ENCODE measurements at places on chromosomes 11 and 22.

DNA sequence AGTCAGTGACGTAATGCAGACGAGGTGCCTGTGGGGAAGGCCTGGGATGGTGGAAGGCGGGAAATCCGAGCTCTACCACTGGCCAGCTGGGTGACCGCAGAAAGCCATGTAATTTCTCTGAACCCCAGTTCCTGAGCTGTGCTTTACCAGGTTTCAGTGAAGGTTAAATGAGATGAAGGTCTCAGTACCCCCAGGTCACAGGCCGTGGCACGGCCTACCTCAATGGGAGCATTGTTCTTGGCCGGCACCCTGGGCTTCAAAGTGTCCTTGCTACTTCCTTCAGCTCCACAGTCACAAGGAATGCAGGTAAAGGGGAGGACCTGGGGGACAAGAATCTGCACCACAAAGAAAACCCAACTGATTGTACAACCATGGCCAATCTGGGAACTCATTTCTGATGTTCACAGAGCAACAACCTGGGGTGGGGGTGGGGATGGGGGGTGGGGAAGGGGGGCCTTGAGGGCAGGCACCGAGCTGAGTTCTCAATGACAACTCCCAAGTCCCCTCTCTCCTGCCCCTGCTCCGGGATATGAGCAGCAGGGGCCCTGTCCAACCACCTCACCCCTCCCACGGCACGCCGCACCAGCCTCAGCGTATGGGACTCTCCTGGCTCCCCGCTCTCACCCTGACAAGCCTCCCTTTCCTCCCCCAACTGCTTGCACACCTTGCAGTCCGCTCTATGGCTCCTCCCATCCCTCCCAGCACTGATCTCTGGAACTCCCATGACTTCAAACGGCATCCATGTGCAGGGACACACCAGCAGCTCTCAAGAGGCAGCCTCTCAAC lies 59.1 kb upstream of the ARFGAP3 start:
- DNase-seq: no peak

- DNase-seq: no peak
Observed at GRCh38 chr11:27475622-27476021, 3.0 kb upstream of the LGR4 start.

- no peak for DNase-seq
Observed at GRCh38 chr11:1302461-1303125, 6.8 kb downstream of the TOLLIP start.

DNA sequence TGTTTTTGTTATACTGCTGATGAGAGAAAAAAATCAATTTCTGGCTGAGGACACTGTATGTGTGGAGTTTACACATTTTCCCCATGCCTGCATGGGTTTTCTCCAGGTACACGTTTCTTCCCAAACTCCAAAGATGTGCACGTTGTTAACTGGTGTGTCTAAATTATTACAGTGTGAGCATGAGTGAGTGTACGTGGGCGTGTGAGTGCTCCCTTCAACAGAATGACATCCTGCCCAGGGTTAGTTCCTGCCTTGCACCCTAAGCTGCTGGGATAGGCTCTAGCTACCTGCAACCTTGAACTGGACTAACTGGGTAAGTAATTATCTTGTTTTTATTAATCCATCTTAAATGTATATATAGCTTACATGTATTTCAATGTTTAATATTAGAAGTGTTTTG lies 5.5 kb downstream of the NPAT start:
- DNase-seq: no peak

GRCh38 chr11:134522782-134523570 lies 110.9 kb upstream of the B3GAT1 start:
- DNase-seq: no peak

GRCh38 chr11:1307163-1307870 lies 2.1 kb downstream of the TOLLIP start:
- DNase-seq: no peak

GRCh38 chr11:19816817-19817216 lies 104.2 kb downstream of the NAV2 start:
- no peak for DNase-seq

GRCh38 chr11:94910779-94911178 lies 62.6 kb downstream of the CWC15 start:
- DNase-seq: no peak

DNA sequence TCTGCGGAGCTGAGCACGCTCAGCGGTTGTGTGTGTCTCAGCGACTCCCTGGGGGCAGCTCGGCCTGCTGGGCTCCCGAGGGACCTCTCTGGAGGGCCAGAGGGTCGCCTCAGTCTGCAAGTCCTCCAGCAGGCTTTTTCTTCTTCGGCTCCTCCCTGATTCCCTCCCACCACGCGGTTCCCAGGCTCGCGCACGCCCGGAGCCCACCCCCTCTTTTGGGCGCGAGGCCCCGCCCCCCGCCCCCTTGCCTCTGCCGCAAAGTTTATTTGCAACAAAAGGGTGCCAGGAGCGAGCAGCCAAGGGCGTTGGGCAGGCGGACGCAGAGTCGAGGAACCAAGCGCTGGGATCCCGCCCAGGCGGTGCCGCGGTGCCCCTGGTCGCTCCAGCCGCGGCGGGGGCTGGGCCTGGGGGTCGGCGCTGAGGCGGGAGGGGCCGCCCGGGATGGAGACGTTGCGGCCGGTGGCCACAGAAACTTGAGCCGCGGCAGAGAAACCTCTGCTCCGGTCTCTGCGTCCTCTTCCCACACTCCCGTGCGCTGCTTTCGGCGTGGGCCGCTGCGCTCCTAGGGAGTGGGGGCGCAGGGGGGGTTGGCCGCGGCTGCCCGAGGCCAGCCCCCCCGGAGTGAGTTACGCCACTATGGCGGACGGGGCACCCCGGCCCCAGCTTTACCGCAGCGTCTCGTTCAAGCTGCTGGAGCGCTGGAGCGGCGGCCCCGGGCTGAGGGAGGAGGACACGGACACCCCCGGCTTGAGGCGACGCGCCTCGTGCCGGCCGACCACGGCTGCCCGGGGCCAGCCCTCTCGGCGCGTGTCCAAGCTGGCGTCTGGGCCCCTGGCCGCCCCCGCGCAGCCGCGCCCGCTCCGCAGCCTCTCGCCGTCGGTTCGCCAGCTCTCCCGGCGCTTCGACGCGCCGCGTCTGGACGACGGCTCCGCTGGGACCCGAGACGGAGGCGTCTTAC lies at the start of gene ARHGEF17:
TSS of gene ARHGEF17 (plus strand) at position 274 of the 958 bp plus-strand sequence. CDS start at position 637, 363 bp downstream.
- no peak for DNase-seq

GRCh38 chr22:48886604-48887393 lies 940.9 kb downstream of the BRD1 start:
- DNase-seq: no peak

- DNase-seq: no peak
Observed at GRCh38 chr11:96340555-96340885, 2.5 kb downstream of the MAML2 start.

GRCh38 chr11:47325271-47326041 lies 27.0 kb downstream of the MYBPC3 start:
- DNase-seq: no peak

DNA sequence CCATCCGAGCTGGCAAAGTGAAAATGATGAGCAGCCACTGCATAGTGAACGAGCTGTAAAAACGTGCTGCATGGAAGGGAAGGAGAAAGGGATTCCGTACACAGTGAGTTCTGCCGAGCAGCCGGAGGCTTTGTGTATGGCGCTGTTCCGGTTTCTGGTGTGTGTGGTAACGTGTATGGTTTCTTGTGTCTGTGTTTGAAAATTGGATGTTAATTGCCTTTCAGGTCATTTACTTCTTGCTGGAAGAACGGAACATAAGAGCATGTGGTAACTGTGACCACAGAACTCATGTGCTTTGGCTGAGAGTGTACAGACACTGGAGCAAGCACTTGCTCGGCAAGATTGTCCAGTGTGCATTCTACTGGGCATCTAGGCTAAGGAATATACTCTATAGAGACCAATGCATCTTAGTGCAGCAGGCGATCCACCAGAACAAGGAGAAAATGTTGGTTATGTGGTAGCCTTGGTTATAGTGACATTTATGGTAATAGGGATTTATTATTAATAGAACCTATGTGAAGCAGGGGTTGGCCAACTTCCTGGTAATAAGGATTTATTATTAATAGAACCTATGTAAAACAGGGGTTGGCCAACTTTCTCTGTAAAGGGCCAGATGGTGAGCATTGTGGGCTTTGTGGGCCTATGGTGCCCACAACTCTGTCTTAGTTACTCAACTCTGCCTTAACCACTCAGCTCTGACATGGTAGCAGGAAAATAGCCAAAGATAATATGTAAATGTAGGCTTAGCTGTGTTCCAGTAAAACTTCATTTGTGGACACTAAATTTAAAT lies 49.2 kb downstream of the GRAMD1B start:
- DNase-seq: no peak

GRCh38 chr11:35111161-35112055 lies 27.6 kb upstream of the CD44 start:
- no peak for DNase-seq

Data from activated T-cell treated with anti-CD3 and anti-CD28 coated beads for 24 hours (primary cell).